Central memory CD4-positive, alpha-beta T cell (primary cell): ENCODE measurements at places on chromosomes 4 and X.

DNA sequence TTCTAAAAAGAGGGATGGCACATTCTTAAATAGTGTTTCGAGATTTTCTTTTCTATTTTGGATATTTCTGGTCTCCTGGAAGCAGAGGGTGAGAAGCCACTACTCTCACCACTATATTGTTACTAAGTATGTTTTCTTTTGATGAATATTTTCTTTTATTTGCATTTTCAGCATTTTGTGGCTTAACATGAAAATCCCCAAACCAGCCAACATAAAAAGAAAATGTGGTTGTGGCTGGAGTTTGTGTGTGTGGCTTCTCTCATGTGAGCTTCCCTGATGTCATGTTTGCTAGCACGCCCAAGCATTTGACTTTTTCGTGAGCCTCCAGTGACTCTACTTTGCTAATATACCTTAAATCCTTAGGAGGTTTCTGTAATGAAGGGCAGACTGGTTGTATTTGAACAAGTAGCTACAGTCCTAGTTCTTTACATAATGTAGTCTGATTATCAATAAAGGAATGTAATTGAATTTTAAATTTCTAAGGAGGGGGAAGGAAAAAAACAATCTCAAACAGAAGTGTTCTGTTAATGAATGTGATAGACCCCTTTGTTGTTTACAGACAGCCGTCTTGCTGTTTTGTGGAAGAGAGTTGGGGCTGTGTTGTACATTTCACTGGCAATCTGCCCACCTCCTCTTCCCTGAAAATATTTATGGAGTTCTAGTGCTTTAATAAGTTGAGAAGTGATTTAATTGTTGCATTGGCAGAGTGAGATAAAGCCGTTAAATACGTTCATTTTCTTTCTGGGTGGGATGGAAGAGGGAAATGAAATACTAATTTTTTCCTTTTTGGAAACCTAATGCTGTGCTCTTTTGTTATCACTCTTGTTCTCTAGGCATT lies 114.6 kb downstream of the ARHGAP10 start:
- DNase-seq: peak; percentile 59

GRCh38 chr4:76895619-76896018 lies 2.3 kb downstream of the SOWAHB start:
- DNase-seq: no peak

- no peak for DNase-seq
Measured at GRCh38 chr4:164215113-164215741, 538.7 kb upstream of the SMIM31 start.

DNA sequence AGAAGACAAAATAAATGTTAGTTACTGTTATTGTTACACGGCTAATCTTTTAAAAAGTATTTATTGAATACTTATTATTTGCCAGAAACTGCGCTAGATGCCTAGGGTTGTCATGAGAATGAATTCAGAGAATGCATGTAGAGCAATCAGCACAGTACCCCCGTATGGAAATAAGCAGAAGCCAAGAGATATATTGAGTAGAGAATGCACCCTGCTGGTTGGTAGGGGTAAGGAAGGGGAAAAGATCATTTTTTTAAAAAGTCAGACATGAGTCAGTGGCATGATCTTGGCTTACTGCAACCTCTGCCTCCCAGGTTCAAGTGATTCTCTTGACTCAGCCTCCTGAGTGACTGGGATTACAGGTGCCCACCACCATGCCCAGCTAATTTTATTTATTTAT lies 13.1 kb upstream of the DRP2 start:
- peak; percentile 2 for DNase-seq

- DNase-seq: no peak
Measured at GRCh38 chr4:146647615-146648460, 9.1 kb downstream of the POU4F2 start.

DNA sequence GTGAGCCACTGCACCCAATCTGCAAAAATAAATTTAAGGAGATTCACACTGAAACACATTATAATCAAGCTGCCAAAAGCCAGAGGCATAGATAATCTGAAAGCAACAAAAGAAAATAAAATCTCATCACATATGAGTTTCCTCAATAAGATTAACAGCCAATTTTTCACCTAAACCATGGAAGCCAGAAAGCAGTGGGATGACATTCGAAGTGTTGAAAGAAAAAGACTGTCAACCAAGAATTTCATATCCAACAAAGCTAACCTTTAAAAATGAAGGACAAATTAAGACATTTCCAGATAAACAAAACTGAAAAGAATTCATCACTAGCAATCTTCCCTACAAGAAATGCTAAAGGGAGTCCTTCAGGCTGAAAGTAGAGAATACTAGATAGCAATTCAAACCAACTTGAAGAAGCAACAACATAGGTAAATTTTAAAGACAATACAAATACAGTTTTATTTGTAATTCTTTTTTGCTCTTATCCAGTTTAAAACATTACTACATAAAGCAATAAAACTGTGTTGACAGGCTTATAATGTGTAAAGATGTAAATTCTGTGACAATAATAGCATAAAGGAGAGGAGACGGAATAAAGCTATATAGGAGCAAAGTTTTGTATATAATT lies 23.1 kb upstream of the KLHL8 start:
- DNase-seq: no peak

GRCh38 chr4:100894339-100894870 lies 376.6 kb upstream of the EMCN start:
- no peak for DNase-seq

GRCh38 chr4:71635139-71635748 lies 148.6 kb downstream of the GC start:
- no peak for DNase-seq

DNA sequence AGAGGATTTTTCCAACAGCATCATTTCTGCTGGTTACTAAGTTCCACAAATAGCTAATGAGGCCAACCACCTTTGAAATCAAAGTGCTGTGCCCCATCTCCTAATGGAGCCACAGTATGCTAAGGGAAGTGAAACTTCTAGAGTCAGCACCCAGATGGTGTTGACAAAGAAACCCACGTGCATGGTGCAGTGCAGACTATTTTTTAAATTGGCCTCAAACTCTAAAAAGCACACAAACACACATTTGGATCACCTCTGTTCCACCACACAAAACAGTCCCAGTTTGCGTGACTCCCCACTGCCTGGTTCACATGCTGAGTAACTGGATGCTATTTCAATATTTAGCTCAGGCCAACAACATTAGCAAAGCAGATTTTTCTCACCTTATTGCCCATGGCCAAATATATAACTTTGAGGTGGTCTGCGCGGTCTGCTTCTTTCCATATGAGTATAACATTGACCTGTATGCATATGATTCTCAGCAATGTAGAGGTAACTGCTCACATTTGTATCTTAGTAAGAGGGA lies 69.9 kb downstream of the AMELX start:
- no peak for DNase-seq

- no peak for DNase-seq
Measured at GRCh38 chr4:53656421-53656981, 65.2 kb upstream of the LNX1 start.

DNA sequence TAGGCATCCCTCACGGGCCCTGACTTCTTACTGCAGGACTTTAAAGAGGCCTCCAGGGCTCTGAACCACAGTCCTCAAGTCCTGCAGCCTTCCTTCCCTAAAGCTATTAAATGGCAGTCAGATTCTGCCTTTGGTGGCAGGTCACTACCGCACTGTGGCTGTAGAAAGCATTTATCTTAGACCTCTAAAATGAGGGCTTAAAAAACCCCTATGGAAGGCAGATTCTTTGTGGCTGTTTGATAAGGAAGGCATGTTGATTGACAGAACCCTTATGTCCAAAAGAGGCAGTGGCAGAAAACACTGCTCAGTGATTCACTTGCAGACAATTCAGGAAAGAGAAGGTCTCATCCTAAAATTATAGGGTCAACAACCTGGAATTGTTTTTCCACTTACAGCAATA lies 79.2 kb downstream of the FBXL5 start:
- DNase-seq: no peak

- DNase-seq: peak; percentile 11
Measured at GRCh38 chrX:119008110-119008744, 33.8 kb downstream of the LONRF3 start.

- no peak for DNase-seq
Measured at GRCh38 chrX:71629467-71629866, 11.2 kb upstream of the CXCR3 start.

DNA sequence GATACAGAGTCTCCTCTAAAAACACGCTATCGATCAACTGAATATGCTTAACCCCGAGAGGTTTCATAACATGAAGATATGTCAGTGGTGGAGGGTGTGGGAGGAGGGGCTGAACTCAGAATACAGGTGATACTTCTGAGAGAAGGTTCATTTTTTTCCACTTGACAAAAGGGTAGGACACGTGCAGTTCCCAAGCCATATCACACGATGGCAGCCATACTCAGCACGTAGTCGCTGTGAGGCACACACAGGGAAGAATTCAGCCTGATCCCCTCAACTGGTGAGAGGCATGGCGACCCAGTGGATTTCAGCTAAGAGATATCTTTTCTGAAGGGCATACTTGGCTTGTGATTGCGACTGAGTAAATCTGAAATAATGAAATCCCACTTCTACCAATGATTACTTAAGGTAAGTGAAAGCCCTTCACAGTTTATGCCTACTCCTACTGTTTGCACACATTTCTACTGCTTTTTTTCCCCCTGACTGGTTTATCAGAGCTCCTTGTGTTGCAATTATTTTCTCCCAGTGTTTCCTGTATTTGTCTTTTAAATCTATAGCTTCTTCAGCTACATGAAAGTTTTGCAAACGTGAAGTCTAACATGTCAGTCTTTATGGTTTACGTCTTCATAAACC lies 133.1 kb downstream of the CORIN start:
- no peak for DNase-seq

DNA sequence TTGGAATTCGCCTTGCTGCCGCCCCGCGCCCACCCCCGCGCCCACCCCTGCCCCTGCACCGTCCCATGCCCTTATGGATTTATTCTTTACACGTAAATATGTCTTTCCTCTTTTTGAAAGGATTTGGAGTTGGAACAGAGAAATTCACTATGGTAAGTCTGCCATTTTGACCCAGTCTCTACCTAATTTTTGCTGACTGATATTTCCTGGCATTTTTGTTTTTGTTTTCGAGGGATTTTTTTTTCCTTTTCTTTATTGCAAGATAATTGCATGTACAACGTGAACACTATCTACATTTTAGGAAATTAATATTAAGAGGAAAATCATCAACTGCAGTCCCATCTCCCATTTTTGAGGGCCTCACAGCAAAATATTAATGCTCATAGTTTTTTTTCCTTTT lies 468 bp upstream of the SPIN2B start:
- no peak for DNase-seq

GRCh38 chr4:88729146-88729760 lies 31.6 kb upstream of the NAP1L5 start:
- no peak for DNase-seq

DNA sequence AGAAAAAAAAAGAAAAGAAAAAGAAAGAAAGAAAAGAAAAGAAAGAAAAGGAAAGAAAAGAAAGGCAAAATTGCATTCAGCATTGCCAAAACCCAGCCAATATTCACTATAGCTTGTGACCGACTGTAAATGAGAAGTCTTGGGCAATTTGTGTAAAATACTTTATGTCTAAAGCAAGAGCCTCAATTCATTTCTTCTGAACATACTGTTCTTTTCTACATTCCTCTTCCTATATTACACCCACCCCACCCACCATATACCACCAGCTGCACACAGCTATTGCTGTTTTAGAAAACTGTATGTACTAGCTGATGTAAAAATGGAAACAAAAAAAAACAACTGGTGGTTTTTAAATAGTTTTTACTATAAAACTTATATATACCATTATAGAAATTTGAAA lies 156.9 kb upstream of the TTC29 start:
- no peak for DNase-seq
